ENCODE measurements at places on chromosomes 5 and 9. TPM values are rescaled to one million over a fixed set of nuclear protein-coding genes. Genes with fewer than 3 reads are reported as not detected.
A peak's percentile ranks its signal among the peaks of the same experiment; 100 is the strongest.

Gene WDR5
- total RNA-seq = 27.1 TPM

Gene NTNG2
- 0.37 TPM for total RNA-seq

- peak; percentile 61 for DNase-seq
These were observed 19.3 kb upstream of the SMIM32 start for GRCh38 chr5:136212252-136212721.

DNA sequence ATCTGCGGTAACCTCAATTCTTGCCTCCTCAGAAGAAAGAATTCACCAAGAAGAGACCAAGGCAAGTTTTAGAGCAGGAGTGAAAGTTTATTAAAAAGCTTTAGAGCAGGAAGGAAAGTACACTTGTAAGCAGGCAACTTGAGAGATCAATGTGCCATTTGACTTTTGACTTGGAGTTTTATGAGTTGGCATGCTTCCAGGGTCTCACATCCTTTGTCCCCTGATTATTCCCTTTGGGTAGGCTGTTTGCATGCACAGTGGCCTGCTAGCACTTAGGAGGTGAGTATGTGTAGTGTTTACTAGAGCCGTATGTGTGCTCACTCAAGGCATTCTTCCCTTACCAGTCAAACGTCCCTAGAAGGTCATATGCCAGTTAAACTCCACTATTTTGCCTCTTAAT, 111.0 kb upstream of the RAI14 start:
- DNase-seq = no peak

GRCh38 chr5:148912714-148913398, 86.4 kb downstream of the ADRB2 start:
- peak; percentile 76 for DNase-seq

GRCh38 chr9:14080959-14081542, 232.9 kb downstream of the NFIB start:
- DNase-seq = no peak

- no peak for DNase-seq
These were observed 16.4 kb upstream of the SPINK6 start for GRCh38 chr5:148186248-148187003.

DNA sequence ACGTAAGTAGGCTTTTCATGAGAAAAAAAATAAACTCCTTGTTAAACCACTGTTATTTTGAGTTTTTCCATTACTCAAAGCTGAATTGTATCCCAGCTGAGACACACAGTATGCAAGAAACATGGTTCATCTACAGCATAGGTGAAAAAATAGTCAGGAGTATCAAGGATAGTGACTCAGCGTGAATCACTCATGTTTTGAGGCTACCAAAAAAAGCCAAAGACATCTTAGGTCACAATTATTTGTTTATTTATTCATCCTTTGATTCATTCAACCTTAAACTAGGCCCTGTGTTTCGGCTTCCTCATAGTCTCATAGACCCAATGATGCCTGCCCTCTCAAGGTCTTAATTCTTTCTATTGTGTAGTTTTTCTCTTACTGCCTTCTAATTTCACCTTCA, 32.9 kb upstream of the STX17 start:
- DNase-seq = no peak

GRCh38 chr9:98883276-98883675, 60.4 kb upstream of the COL15A1 start:
- peak; percentile 20 for DNase-seq

GRCh38 chr5:128199104-128199503, 115.5 kb downstream of the SLC12A2 start:
- no peak for DNase-seq

- DNase-seq = no peak
These were observed 80.6 kb downstream of the NPR3 start for GRCh38 chr5:32791536-32792243.

Data from SK-MEL-5 (cell line).